ENCODE measurements at places on chromosomes 3 and 15. TPM values are rescaled to one million over a fixed set of nuclear protein-coding genes. Genes with fewer than 3 reads are reported as not detected.

GRCh38 chr3:128319741-128320141 is 146.9 kb downstream of the DNAJB8 start:
- no peak overlapping the region for H3K27ac ChIP-seq
- no peak overlapping the region for H3K4me3 ChIP-seq
- H3K27me3 ChIP-seq = no peaks in the 10 kb centered on the region

GRCh38 chr3:141767066-141767465 is 3.9 kb downstream of the GRK7 start:
- no peak overlapping the region for H3K27ac ChIP-seq
- peaks cover 3% of the 10 kb centered on the region for H3K4me1 ChIP-seq
- no peak for DNase-seq
- H3K36me3 ChIP-seq = no peaks in the 10 kb centered on the region
- peaks cover 36% of the 10 kb centered on the region for H3K27me3 ChIP-seq

GRCh38 chr3:143351895-143352608 is 232.5 kb downstream of the CHST2 start:
- no peak overlapping the region for H3K4me3 ChIP-seq
- no peaks in the 10 kb centered on the region for H3K36me3 ChIP-seq
- no peak for DNase-seq
- H3K27ac ChIP-seq = no peak overlapping the region

DNA sequence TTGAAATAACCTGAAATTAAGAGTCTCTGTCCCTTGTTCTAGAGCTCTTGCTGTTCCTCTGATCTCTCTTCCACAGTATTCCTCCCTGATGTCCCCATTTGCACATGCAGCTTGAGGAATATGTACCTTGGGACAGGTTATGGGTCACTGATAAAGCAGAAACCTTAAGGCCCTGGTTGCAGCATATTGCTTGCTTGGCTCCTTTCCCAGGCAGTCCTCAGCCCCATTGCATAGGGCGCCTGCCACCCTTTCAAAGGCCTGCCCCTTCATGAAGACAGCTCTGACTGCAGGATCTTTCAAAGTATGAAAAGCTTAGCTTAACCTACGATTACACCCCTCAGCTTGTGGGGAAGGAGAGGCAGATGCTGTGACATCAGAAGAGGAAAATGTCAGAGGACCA is 51.6 kb downstream of the WDR76 start:
- no peaks in the 10 kb centered on the region for H3K36me3 ChIP-seq
- no peaks in the 10 kb centered on the region for H3K4me1 ChIP-seq
- H3K4me3 ChIP-seq = no peak overlapping the region
- H3K27ac ChIP-seq = no peak overlapping the region
- no peaks in the 10 kb centered on the region for H3K27me3 ChIP-seq

- H3K4me3 ChIP-seq = no peak overlapping the region
- H3K36me3 ChIP-seq = no peaks in the 10 kb centered on the region
- no peak for DNase-seq
- no peaks in the 10 kb centered on the region for H3K4me1 ChIP-seq
- H3K27ac ChIP-seq = no peak overlapping the region
- no peaks in the 10 kb centered on the region for H3K27me3 ChIP-seq
These were observed 56.0 kb downstream of the RAB11A start for GRCh38 chr15:65925338-65925737.

DNA sequence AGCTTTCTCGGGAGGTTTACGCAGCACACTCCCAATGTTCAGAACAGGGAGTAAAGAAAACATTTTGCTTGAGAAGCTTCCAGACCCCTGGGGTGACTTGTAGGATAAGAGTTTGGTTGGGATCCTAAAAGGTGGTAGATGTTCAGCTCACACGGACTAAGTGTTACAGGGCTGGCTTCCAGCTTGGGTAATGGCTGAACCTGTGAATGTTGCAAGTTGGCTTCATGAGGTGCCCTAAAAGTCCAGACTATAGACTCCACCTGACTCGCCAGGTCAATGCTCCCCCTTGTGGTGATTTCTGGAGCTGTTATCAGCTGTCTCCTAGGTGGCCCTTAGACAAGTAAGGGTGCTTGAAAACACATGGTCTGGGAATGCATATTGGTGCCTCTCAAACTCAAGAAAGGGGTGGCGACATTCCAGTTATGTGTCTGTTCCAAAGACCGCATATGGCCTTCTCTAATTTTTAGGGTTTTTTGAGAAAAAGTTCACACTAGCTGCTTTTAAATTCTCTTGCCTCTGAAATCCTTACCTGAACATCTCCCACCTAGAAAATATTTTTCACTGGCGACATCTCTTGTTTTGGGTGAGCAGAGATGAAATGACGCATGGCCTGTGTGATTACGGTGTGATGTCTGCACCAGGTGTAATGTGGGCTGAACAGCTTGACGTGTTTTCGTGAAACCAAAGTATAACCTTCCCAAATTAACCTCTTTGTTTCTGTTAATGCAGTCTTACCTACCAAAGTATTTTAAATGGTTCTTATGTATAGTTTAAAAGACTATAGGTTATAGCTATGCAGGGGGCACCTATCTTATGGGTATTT is 175.7 kb upstream of the KBTBD8 start:
- DNase-seq = peak; percentile 94
- H3K4me3 ChIP-seq = no peak overlapping the region
- no peak overlapping the region for H3K27ac ChIP-seq
- no peaks in the 10 kb centered on the region for H3K36me3 ChIP-seq
- H3K4me1 ChIP-seq = peaks cover 17% of the 10 kb centered on the region

DNA sequence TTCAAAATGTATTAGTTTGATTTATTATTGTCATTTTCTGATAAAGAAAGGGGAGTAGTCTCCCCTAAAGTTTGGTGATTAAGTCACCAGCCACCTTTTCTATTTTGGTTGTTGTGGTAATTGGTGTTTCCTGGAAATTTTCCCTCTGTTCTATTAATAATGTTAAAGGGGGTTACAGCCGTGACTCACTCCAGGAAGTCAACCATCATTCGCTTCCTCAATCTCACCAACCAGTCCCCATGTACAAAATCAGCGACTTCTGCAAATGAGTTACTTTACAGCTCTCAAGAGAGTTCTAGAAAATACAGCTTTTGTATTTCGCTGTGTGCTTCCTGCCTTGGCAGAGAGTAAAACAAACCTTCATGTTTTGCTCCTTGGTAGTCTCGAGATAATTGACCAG is 285.1 kb downstream of the LPP start:
- DNase-seq = no peak
- no peak overlapping the region for H3K27ac ChIP-seq
- H3K4me3 ChIP-seq = no peak overlapping the region
- H3K27me3 ChIP-seq = no peaks in the 10 kb centered on the region
- H3K4me1 ChIP-seq = no peaks in the 10 kb centered on the region
- peaks cover 25% of the 10 kb centered on the region for H3K36me3 ChIP-seq

DNA sequence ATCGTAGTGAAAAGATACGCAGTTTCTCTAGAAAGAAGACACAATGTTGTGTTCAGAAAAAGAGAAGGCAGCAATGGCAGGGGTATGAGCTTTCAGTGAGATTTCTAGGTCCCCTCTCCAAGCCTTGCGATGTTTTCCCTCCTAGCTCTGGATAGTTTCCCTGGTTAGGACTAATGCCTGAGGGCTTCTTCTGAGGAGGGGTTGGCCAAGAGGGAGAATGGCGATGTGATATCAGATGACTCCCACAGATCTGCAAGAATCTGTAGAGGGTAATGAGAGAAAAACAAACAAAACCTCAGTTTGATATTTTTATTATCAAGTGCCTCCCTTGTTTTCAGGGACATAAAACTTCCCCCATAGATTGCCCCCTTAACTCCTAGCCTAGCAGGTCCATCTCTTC is 4.1 kb upstream of the CLDN1 start:
- H3K36me3 ChIP-seq = no peaks in the 10 kb centered on the region
- peaks cover 6% of the 10 kb centered on the region for H3K4me1 ChIP-seq
- H3K27me3 ChIP-seq = peaks cover 11% of the 10 kb centered on the region
- H3K27ac ChIP-seq = no peak overlapping the region

GRCh38 chr3:41848753-41849574 is 112.9 kb downstream of the ULK4 start:
- no peaks in the 10 kb centered on the region for H3K36me3 ChIP-seq
- H3K4me3 ChIP-seq = no peak overlapping the region
- H3K27me3 ChIP-seq = no peaks in the 10 kb centered on the region
- no peak overlapping the region for H3K27ac ChIP-seq
- no peak for DNase-seq
- H3K4me1 ChIP-seq = peaks cover 5% of the 10 kb centered on the region

DNA sequence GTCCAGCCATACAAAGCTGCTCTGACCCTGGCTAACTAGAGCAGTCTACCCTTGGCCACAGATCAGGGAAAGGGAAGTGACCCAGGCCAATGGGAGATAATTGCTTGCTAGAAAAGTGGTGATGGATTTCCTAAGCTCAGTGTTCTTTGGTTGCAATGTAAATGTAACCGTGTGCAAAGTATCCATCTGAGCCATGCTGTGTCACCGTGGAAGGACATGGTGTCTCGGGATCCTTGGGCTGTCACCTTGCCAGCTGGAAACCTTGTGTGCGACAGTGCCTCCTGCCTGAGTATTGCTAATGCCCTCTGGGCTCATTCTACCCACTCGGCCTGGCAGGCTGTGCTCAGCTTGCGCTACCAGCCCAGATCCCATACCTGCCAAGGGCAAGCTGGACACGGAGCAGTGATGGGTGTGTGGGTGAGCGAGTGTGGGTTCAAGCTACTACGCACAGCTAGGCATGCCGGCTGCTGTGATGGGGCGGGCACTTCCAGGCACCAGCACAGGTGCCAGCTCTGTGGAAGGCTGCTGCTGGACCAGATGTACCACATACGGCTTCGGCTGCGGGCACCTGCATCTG is 10.7 kb upstream of the SIAH2 start:
- H3K4me3 ChIP-seq = no peak overlapping the region
- no peaks in the 10 kb centered on the region for H3K36me3 ChIP-seq
- no peak for DNase-seq

DNA sequence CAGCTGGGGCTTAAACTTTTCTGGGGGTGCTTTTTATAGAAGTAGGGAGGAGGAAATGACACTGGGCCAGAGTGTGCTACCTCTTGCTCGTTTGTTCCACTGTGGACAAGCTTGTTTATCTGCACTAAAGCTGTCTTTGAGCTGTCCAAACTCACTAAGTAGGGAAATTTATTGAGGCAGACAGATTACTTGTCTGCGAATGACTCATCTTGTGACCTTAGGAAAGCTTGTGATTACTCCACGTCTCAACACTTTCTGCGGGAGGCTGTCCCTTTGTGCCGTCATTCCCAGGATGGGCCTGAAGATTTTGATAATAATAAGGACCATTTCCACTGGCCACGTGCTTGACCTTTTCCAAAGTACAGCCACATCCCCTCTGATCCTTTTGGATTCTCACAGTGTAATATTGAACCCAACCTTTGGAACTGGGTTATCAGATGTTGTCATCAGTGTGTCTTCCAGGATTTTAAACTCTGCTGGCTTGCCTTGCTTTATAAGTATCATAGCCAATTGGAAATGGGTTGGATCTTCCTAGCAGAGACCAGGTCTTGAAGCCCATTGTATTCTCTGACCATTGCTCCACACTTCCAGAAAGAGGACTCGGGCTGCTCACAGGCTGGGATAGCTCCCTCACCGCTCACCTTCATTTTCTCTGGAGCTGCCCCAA is 84.7 kb downstream of the AGBL1 start:
- DNase-seq = no peak
- no peak overlapping the region for H3K27ac ChIP-seq
- no peaks in the 10 kb centered on the region for H3K27me3 ChIP-seq
- H3K4me3 ChIP-seq = no peak overlapping the region
- H3K36me3 ChIP-seq = no peaks in the 10 kb centered on the region

DNA sequence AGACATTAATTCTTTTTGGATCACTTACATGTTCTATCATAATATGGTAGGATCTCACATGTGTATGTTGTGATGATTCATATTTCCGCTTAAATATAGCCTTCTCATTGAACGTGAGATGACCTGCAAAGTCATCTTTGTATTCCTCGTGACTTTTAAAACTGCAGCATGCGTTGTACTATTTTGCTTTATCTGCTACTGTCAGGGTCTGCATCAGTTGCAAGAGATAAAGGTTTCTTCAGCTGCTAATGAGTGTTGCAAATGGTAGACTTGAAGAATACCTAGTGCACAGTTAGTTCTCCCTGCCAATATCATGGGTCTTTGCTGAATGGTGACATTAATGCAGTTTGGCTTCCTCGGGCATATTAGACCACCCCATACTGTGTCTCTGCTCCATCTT is 31.8 kb downstream of the REC114 start:
- no peak for DNase-seq
- H3K27me3 ChIP-seq = no peaks in the 10 kb centered on the region
- no peak overlapping the region for H3K27ac ChIP-seq
- no peaks in the 10 kb centered on the region for H3K4me1 ChIP-seq
- H3K36me3 ChIP-seq = no peaks in the 10 kb centered on the region

DNA sequence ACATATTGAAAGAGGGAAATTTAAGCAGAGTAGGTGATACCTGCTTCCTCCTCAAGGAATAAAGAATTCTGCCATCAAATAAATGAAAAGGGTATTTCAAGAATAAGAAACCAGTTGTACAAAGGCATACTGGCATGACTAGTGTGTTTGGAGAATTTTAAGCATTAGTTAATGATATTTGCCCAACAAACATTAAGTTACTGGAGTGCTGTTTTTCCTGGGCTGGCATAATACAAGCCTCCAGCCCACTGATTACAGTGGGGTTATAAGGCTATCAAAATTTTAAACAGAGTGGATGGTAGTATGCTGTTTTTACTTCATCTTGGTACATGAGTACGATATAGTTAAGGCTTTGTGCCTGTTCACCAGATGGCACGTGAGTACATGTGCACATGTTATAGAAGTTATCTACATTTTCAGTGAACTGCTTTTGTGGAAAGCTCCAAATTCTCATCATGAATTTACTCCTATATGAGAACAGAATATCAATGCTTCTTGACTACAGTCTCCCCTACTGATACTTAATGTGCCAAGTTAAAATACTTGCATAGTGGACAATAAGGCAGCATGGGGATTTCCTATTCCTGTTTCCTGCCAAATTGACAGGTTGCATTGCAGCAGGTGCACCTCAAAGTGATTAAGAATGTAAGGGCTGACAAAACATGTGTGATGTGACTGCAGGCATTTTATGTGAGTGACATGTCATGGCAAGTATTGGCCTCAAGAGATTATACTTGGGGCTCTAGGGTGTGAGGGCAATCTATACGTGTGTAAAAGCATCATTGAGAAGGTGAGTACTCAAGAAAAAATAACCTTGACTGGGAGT is 14.9 kb downstream of the NAALADL2 start:
- no peaks in the 10 kb centered on the region for H3K4me1 ChIP-seq
- H3K27ac ChIP-seq = no peak overlapping the region
- no peak overlapping the region for H3K4me3 ChIP-seq
- no peak for DNase-seq

Gene PIGZ
- total RNA-seq = 0.31 TPM

Gene GP9
- total RNA-seq = not detected

Gene IL5RA
- not detected for total RNA-seq

Gene ABCF3
- 57.8 TPM for total RNA-seq

Gene HPS3
- total RNA-seq = 26.0 TPM

Gene ACKR4
- not detected for total RNA-seq

Gene SPINT1
- 140 TPM for total RNA-seq

Gene ETV5
- total RNA-seq = 56.3 TPM

Gene TRIM42
- not detected for total RNA-seq

All from endodermal cell (in vitro differentiated cells).